ENCODE measurements at places on chromosomes 5 and 9.

DNA sequence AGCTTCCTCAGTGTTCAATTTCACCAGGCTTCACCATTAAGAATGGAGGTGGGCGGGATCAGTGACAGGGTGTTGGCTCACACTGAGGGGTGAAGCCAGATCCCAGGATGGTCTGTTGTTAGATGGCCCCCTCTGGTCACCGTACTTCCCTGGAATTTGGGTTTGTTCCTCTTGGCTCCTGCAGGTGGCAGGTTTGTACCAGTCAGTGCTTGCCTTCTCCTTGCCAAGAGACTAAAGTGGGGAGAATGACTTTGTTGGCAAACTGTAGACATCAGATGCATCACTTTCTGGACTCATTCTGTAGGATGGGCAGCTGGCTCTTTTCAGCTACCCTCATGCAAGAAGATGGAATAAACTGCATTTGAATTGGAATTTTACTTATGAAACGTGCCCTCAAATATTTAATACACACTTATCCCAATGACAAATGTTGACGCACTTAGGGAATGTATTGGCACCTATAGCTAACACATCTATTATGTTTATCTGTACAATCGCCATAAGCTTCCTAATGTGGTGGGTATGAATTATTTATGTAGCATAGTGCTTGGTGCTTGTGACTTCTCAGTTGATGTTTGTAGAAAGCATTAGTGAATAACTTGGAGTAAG, 31.4 kb upstream of the ANKRD55 start:
- DNase-seq: peak; percentile 17

DNA sequence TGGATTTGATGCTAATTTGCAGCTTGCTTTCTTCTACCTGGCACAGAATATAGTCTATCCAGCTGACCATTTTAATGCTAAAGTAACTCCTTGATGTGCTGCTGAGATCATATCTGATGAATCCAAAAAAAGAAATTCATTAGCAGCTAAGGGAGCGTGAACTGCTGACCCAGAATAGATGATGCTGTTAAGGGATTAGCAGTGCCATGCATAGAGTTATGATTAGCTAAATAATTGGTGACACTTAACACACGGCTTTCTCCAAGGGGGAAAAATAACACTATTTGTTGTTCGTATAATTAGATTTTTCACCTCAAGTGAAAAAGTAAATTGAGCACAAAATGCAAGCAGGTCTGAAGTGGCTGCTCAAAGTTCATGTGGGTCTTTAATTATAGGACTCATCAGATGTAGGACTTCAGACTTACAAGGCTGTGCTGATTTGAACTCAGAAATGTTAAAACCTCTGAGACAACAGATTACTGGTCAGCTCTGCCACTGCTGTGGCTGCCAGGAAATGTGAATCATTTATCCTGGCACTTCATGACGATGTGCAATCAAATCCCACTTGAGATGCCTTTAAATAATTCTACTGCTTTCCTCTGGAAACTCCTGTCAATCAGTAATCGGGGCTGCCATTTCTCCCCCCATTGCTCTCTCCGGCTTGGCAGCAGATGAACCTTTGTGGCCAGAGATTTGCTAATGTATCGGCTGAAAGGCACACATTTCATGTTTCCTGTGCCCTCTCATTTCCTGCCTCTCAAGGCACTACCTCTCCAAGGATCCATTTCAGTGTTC, 291.6 kb upstream of the C9orf72 start:
- no peak for DNase-seq

GRCh38 chr5:123997462-123998215, 485.7 kb downstream of the CSNK1G3 start:
- no peak for DNase-seq

DNA sequence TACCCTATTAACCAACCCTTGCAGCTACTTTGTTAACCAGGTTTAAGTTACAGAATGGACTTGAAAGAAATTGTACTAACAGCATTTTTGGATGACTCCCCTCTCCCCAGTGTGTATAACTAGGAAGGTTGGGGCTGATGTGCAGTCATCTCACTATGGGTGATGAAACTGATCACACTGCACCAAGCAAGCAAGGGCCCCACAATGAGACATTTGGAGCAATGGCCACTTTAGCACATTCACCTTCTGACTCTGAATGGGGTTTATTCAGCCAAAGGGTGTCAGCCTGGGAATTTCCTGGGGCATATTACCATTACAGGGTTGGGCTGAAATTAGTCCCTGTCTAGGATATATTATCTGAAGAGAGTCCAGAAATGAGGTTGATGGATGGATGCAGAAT, 18.7 kb upstream of the CYFIP2 start:
- DNase-seq: no peak

GRCh38 chr5:91378752-91379211, 4.3 kb downstream of the ARRDC3 start:
- no peak for DNase-seq

DNA sequence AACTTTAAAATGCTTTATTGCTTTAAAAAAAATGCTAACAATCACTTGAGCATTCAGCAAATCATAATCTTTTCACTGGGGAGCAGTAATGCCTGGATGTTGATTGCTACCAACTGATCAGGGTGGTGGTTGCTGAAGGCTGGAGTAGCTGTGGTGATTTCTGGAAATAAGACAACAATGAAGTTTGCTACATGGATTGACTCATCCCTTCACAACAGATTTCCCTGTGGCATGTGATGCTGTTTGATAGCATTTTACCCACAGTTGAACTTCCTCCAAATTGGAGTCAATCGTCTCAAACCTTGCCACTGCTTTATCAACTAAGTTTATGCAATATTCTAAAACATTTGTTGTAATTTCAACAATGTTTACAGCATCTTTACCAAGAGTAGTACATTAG, 83.3 kb downstream of the MLLT3 start:
- DNase-seq: no peak

GRCh38 chr5:178416919-178417318, 173.3 kb downstream of the COL23A1 start:
- no peak for DNase-seq

GRCh38 chr5:72957337-72957736, 1.5 kb downstream of the FCHO2 start:
- no peak for DNase-seq
